NCI-H1694 (cell line): ENCODE measurements at places on chromosomes 2 and 18.
A peak's percentile ranks its signal among the peaks of the same experiment; 100 is the strongest.

DNA sequence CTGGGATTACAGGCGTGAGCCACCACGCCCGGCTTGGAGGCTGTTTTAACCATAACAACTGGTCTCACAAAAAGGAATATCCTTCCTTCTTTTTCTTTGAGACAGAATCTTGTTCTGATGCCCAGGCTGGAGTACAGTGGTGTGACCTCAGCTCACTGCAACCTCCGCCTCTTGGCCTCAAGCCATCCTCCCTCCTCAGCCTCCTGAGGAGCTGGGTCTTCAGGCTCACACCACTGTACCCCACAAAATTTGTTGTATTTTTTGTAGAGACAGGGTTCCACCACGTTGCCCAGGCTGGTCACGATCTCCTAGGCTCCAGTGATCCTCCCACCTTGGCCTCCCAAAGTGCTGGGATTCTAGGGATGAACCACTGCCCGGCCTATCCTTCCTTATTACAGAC, 21.7 kb downstream of the CTIF start:
- DNase-seq: no peak

DNA sequence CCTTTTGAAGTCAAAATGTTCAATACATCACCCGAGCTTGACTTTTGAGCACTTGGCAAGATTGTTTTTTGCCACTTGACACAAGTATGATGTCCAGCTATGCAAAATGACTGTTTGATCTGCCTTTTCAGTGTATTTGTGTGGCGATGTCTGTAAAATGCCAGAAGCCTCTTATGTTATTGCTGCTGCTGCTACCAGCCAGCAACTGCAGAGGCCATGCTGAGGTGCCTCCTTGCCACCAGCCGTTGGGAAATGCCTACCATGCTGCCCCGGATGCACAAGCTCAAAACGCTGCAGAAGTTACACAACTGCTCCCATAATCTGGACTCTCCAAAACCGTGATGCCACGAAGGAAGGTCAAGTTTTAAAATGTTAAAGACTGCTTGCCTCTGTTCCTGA, 80.3 kb downstream of the RTN4 start:
- no peak for DNase-seq

- DNase-seq: no peak
Observed at GRCh38 chr2:235803028-235803427, 309.2 kb downstream of the AGAP1 start.

GRCh38 chr18:65548316-65548715, 202.5 kb upstream of the CDH7 start:
- no peak for DNase-seq

GRCh38 chr2:15939854-15940660, at the start of gene MYCN:
Gene MYCN (plus strand): TSS chr2:15940550. CDS start chr2:15942065, 1,515 bp downstream.
- DNase-seq: peak; percentile 99

DNA sequence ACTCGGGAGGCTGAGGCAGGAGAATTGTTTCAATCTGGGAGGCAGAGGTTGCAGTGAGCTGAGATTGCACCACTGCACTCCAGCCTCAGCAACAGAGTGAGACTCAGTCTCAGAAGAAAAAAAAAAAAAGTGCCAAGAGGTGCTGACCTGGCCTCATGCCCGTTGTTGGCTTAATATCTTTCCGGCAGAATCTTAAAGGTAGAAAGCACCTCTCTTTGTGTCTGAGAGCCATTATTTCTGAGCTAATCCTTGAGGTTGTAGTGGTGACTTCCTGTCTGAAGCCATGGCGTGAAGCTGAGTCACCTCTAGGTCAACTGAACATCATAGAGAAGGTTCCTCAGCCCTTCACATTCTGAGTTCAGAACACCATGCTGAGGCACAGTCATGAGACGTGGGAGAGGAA, 60.4 kb downstream of the WDSUB1 start:
- DNase-seq: no peak

DNA sequence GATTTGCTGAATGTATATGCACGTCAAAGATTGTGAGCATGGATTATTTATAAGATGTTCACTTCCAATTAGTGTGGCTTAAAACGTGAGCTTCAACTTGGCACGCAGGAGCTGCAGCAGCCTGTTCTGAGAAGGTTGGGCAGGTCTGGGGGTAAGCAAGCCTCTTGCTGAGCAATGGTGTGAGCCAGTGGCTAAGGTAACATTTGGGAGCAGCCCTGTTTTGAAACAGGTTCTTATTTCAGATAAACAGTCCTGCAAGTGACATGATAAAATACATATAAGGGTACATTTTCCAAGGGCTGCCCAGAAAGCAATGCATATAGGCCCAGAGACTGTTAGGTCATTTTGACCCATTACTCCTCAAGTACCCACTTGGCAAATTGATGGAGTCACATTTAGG, 415.3 kb downstream of the ZNF521 start:
- no peak for DNase-seq

DNA sequence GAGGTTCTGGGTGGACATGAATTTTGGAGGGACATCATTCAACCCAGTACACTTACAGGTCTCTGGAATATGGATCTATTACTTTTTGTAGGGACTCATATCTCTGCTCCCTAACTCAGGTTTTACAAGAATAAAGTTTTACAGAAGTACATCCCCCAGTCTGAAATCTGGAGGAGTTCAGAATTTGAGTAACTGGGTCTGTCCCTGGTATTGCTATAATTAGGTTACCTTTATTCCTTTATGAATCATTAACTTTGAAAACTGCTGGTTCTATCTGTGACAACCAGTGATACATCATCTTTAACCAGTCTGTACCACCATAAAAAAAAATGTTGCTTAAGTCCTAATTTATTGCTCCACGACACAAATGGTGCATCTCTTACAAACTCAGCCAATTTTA, 59.9 kb downstream of the INSIG2 start:
- DNase-seq: no peak

GRCh38 chr2:191500884-191501560, 176.9 kb upstream of the NABP1 start:
- DNase-seq: no peak

GRCh38 chr18:2882201-2882600, 35.4 kb downstream of the EMILIN2 start:
- DNase-seq: no peak

DNA sequence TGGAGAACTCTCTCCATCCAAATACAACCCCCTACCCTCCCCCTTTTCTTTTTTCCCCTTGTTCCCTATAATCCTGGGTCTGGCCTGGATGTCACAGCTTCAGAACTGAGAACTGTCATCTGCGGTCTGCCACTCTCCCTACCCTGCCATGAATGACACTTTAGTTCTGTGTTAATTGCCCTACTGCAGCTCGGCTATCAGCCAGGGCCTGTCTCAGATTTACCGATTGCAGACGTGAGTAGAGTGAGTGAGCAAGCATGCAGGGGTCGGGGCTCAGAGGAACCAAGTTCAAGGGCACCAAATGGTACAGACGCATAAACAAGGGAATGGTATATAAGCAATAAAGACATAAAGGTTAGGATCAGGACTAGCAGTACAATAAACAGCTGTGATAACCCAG, 967.8 kb downstream of the BCL11A start:
- DNase-seq: no peak

DNA sequence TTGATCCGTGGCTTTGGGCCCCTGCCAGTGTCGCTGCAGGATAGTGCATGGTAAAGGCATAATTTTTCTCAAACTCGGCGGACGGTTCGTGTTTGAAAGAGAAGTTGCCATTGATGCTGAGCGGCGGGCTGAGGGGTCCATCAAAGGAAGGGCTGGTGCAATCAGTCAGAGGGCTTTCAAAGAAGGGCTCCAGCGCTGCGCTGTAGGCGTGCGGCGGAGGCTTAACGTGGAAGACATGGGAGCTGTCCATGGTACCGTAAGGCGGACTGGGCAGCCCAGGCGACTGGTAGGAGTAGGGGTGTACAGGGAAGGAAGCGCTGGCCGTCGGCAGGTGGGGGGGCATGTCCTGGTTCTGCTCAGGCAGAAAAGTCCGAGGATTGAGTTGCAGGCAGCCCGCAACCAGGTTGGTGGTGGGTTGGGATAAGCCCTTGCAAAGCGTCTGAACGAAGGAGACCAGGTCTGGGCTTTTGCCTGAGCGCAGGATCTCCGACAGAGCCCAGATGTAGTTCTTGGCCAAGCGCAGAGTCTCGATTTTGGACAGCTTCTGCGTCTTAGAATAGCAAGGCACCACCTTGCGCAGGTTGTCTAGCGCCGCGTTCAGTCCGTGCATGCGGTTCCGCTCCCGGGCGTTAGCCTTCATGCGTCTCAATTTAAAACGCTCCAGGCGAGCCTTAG, 2.3 kb downstream of the NEUROD1 start:
- peak; percentile 86 for DNase-seq

DNA sequence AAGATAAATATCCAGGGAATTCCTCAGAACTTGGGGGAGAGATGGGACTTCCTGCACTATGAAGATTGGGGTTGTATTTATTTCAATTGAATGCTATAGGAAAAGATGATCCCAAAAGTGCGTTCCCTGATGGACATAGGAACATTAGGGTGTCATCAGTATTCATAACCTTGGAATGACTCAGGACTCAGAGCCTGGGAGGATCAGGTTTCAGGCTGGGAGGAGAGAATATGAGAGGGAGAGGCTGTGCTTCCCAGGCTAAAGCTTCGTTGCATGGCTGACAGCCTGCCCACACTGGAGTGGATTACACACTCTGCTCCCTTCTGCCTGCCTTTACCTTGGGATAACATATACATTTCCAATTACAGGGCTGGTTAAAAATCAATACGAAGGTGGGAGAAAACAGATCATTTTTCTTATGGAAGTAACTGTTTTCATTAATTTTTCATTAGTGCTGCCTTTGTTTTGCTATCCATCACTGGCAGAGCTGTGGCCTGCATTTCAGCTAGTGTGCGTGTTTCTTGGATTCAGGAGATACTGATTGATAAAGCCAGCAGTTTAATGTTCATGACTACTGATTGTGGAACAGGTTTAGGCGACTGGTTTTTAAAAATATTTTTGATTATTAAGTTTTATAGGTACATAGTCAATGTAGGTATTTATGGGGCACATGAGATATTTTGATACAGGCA, 118.7 kb downstream of the KCTD1 start:
- no peak for DNase-seq
